ENCODE measurements at places on chromosomes 3 and 15.
A peak's percentile ranks its signal among the peaks of the same experiment; 100 is the strongest.

GRCh38 chr3:95781598-95781997, 1032.8 kb upstream of the EPHA6 start:
- DNase-seq, result no peak

- peak; percentile 70 for DNase-seq
Observed at GRCh38 chr3:152266221-152266995, 2.3 kb upstream of the MBNL1 start.

DNA sequence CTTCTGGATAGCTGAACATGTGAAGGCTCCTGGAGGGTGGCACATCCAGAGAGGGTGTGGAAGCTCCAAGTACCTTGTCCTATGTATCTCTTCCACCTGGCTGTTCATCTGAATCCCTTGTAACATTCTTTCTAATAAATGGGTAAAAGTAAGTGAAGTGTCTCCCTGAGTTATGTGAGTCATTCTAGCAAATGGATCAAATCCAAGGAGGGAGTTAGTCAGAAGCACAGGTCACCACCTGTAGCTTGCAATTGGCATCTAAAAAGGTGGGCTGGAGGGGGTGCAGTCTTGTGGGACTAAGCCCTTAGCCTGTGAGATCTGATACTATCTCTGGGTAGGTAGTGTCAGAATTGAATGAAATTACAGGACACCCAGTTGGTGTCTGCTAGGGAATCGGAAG, 71.0 kb downstream of the WWTR1 start:
- no peak for DNase-seq

DNA sequence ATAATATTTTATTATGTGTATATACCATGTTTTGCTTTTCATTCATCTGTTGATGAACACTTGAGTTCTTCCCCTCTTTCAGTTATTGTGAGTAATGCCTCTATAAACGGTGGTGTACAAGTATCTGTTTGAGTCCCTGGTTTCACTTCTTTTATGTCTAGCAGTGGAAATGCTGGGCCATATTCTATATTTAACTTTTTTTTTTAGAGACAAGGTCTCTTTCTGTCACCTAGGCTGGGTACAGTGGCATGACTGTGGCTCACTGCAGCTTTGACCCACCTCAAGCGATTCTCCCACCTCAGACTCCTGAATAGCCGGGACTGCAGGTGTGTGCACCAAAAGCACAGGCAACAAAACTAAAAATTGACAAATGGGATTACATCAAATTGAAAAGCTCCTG, 19.9 kb downstream of the GOLM2 start:
- DNase-seq, result no peak

- no peak for DNase-seq
Observed at GRCh38 chr3:181955566-181955965, 243.8 kb downstream of the SOX2 start.

DNA sequence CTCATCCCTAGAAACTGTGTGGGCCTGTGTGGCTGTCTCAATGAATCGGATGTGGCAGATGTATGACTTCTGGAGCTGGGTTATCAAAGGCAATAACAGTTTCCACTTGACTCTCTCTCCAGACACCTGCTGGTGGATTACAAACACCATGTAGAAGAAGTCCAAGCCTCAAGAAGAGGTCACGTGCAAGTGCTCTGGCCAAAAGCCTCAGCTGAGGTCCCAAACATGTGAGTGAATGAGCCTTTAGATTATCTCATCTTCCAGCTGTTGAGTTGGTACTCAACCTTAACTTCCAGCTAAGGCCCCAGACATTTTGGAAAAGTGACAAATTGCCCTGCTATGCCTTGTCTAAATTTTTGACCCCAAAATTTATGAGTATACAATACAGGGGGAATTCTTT, 42.7 kb upstream of the IL12A start:
- DNase-seq, result no peak

DNA sequence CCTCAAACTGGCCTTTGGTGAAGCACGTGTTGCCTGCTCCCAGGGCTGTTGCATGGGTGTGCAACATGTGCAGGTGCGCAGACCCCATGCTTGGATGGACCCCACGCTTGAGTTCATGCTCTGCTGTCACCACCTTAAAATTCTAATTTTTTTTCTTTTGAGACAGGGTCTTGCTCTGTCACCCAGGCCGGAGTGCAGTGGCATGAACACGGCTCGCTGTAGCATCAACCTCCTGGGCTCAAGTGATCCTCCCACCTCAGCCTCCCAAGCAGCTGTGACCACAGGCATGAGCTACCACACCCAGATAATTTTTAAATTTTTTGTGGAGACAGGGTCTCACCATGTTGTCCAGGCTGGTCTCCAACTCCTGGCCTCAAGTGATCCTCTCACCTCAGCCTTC, 9.1 kb upstream of the IGDCC3 start:
- DNase-seq, result no peak

GRCh38 chr3:181933052-181933618, 221.4 kb downstream of the SOX2 start:
- no peak for DNase-seq

DNA sequence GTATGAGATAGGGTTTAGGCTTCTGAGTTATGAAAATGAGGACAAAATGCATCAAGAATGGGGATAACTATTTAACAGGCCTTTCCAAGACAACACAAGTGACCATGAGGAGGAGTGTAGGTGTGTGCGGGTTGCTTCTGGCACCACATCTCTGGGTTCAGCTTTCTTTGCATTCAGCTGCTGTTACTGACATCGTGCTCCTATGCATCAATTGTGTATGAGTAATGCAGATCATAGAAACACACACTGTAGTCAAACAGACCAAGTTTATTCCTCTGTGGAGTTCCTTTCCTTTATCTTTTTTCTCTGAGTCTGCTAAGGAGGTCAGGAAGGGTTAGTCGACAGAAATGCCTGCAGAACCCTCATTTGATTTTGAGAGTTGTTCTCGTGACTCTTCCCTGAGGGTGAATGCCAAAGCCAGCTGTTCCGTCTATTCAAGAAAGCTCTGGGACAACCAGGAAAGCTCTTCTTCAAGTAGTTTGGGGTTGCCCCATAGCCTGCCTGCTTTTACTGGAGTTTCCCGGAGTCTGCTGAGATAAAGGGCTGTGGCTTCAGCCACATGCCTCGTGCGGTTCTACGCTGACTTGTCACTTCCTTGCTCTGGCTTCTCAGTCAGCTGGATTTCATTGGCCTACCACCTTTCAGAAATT, 136.7 kb upstream of the TLE3 start:
- peak; percentile 69 for DNase-seq

Measured in suppressor macrophage (primary cell).